EH (cell line): ENCODE measurements at places on chromosomes 5 and 9.

DNA sequence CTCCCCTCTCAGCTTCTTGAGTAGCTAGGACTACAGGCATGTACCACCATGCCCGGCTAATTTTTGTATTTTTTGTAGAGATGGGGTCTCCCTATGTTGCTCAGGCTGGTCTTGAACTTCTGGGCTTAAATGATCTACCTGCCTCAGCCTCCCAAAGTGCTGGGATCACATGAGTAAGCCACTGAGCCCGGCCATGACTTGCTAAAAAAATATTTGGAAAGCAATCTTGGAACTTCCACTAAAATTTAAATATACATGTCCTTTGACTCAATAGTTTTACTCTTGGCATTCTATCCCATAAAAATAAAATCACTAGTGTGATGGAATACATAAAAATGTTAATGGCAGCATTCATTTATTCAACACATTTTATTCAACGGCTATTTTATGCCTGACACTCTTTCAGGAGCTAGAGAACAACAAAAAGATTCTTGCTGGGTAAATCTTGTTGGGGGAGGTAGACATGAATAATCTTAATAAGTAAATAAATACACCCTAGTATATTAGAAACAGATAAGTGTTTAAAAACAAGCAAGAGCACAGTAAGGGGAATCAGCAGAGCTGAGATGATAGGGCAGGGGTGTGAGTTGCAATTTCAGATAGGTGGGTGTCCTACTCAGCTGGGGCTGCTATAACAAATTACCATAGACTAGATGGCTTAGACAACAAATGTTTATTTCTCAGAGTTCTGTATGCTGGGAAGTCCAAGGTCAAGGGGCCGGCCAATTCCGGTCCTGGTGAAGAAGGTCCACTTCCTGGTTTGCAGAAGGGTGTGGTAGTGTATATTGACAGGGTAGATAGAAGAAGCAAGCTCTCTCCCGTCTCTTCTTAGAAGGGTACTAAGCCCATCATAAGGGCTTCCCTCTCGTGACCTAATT lies 50.7 kb downstream of the KCNV2 start:
- peak; percentile 52 for DNase-seq

DNA sequence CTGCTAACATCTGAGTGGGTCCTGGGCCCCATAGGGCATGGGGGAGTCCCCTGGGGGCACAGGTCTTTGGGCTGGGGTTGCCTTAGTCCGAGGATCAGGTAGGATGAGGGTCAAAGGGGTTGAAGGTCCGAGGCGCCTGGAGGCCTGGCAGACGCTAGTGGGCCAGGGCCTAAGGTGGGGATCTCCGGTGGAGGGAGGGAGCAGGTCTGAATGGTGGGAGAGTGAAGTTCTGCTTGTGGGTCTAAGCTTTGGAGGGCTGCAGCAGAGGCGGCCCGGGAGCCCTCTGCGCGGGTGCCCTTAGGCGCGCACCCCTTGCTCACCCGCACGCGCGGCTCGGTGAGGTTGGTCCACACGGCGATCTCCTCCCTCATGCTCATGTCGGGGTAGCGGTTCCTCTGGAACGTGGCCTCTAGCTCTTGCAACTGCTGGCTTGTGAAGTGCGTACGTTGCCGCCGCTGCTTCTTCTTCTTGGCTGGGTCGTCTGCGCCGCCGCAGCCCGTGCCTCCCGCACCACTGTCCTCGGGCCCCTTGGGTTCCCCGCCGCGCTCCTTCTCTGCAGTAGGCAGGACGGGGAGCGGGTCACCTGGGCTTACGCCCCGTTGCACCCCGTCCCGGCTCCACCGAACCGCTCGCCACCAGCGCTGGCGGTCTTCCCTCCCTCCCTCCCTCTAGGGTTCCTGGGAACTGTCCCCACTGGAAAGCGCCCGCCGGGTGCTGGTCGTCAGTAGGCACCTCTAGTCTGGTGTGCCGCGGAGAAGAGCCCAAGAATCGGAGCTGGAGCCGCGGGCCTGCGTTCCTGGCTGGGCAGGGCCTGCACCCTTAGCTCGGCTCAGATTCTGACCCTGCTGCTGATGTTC lies 2.8 kb downstream of the PITX1 start:
- DNase-seq = no peak

- peak; percentile 48 for DNase-seq
Observed at GRCh38 chr9:95100071-95100627, 217.4 kb downstream of the FANCC start.

GRCh38 chr9:92718086-92719001 lies 46.3 kb downstream of the BICD2 start:
- no peak for DNase-seq

GRCh38 chr9:92989561-92989960 lies 42.2 kb downstream of the FGD3 start:
- DNase-seq = no peak

DNA sequence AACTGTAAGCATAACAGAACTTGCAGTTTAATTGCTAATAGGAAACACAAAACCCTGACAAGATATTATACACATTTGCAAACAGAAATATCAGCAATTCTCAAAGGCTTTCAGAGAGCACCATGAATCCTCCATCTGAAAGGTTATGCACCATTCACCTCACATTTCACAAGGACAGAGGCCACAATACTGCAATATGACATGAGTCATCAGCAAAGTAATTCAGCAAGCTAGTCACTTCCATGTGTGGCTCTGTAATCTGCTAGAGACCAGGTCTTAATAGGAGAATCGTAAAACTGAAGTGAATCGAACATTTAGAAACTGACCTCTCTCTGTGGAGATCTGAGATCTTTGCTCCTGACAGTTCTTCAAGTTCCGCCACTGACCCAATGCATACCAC lies 28.3 kb downstream of the IARS1 start:
- DNase-seq = peak; percentile 56

GRCh38 chr5:57774439-57774838 lies 291.8 kb upstream of the ACTBL2 start:
- DNase-seq = no peak

DNA sequence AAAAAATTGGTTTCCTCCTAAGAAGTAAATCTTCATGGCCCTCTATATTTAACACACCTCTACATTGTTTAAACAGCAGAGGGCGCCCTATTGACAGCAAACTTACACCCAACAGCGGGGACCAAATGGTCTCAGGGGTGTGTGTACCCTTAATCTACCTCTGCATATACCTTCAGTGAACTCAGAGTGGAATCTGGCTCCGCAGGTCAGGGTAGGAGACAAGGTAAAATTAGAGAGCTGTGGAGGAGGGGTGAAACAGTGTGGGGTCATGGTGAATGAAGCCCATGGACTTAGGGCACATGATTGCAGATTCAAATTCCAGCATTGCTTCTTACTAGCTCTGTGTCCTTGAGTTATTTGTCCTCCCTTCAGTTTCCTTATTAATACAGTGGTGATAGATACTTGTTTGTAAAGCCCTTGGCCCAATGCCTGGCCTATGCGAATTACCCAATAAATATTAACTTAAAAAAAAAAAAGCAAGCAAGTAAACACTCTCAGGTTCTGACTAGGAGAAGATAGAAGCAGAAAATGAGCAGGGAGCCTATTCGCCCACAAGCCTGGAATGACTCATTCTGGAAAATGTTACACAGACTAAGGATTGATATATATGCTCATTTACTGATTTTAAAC lies 122.9 kb downstream of the CAVIN4 start:
- peak; percentile 13 for DNase-seq

DNA sequence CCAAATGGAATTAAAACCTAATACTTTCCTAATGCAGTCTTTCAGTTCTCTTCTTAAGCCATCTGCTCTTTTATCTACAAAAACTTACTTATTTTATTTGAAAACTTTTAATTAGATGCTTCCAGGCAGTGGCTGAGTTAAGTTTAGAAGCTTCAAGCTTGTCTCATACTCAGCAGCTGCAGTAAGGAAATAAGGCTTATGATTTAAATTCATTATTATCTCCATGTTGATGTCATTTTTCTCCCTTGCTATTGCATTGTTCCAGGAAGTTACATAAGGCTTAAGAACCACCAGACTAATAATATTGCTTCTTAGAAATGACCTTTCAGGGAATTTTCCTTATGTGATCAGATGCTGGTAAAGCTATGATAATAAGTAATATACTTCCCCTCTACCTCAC lies 119.6 kb downstream of the PPP2R2B start:
- DNase-seq = no peak

GRCh38 chr5:175354964-175355363 lies 89.0 kb downstream of the DRD1 start:
- DNase-seq = no peak

GRCh38 chr9:34589636-34590380 lies at the start of gene CNTFR:
Gene CNTFR, minus strand, starts transcription at chr9:34589724. Its CDS starts 20,743 bp downstream, at chr9:34568981.
- DNase-seq = peak; percentile 12

DNA sequence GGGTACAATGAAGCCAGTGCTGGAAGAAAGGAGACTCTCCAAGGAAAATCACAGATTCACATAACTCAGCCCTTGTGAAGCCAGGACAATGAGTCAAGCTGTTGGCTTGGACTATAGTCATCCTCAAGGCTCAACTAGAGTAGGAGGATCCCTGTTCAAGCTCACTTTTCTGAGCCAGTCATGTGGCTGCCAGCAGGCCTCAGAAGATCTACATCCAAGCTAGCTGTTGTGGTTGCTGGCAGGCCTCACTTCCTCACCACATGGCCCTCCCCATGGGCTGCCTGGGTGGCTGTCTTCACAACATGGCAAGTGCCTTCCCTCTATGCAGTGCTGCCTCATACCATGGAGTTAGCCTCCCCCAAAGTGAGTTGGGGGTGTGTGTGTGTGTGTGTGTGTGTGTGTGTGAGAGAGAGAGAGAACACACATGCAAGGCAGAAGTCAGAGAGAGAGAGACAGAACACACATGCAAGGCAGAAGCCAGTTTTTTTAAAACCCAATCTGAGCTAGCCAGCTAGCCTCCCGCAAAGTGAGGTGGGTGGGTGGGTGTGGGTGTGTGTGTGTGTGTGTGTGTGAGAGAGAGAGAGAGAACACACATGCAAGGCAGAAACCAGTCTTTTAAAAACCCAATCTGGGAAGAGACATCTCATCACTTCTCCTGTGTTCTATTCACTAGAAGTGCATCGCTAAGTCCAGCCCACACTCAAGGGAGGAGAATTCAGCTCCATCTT lies 17.1 kb downstream of the SCAI start:
- DNase-seq = peak; percentile 99

DNA sequence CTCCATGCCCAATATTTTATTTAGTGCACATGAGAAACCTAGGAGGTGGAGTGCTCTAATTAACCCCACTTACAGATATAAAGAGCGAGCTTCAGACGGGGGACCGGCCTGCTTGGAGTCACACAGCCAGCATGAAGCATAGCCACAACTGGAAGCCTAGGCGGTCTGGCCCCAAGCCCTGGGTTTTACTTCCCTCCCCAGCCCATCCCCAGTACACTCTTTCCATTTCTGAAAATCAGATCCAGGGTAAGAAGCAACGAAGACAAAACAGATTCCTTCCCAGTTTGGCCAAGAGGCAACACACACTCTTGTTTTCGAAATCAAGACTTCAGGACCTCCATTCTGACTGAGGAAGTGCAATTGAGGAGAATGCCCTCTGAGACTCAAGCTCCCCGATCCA lies 27.1 kb downstream of the KCNMB1 start:
- no peak for DNase-seq

DNA sequence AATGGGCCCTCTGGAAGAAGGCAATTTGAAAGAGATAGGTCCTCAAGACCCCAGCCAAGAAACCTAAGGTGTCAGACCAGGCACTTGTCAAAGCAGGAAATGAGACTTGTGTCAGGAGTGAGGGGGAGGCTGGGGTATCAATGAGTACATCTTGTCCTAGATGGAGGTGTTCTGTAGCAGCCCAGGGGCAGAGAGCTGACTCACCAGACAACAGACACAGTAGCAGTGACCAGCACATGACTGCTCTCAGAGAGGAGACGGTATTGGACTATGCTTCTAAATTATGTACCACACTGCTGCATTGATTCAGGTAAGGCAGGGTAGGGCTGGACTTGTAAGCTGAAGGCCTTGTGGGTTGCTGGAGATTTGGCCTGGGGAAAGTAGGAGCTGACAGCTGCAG lies 551.2 kb upstream of the KLF4 start:
- peak; percentile 62 for DNase-seq

GRCh38 chr9:20636888-20637440 lies 14.7 kb upstream of the MLLT3 start:
- no peak for DNase-seq

GRCh38 chr5:162497455-162497854 lies 429.9 kb downstream of the GABRG2 start:
- no peak for DNase-seq

DNA sequence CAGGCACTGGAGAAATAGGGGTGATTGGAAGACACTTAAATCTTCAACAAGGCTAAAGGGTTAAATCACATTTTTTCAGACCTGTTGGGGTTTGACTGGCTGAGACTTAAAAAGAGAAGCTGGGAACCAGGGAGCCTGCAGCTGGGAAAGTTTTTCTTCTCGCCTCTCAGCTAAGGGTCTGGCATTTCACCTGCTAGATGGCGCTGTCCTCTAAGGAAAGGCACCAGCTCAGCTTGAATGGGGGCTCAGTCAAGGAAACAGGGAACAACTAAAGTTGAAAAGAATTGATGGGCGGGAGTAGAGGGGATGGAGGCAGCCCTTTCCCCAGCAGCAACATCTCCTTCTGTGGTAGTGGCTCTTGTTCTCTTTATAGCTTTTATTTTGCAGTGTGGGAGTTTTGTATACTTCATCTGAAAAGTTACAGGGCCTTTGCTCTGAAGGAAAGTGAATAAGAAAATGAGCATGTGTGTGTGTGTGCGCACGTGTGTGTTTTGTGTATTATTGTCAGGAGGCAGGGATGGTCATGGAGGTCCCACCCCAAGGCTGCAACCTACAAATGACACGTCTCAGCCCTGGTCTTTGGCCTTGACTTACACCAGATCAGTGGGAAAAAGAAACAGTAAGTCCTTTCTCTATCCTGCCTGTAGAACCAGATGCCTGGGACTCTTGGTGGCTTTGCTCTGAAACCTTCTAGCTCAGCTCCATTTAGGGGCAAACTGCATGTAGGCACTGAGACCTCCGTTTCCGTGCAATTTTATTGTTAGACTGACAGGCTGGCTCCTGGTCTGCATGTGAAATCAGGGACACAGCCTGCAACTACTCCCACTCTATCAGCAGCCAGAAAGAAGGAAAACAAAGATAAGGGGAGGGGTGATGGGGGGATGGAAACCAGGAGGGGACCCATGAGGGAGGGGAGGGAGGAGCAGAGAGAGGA lies 316.2 kb upstream of the CLINT1 start:
- peak; percentile 66 for DNase-seq
